Kidney (tissue), 22 donors: ENCODE measurements at places on chromosomes 4 and X. TPM values are rescaled to one million over a fixed set of nuclear protein-coding genes. Genes with fewer than 3 reads are reported as not detected.

PPARGC1A gene
- 22.8 TPM for polyA plus RNA-seq

LUZP4 gene
- polyA plus RNA-seq = not detected

TLR10 gene
- 0.11 TPM for polyA plus RNA-seq

RHOXF2 gene
- not detected for polyA plus RNA-seq

KLHL5 gene
- polyA plus RNA-seq = 12.2 TPM

FGA gene
- polyA plus RNA-seq = 5.3 TPM

LRCH2 gene
- polyA plus RNA-seq = 0.86 TPM

XAGE2 gene
- polyA plus RNA-seq = not detected

SPARCL1 gene
- 87.4 TPM for polyA plus RNA-seq

RENBP gene
- polyA plus RNA-seq = 78.2 TPM

SCML2 gene
- polyA plus RNA-seq = 1.3 TPM

DMD gene
- 4.2 TPM for polyA plus RNA-seq

PNCK gene
- 5.5 TPM for polyA plus RNA-seq

SPANXC gene
- not detected for polyA plus RNA-seq

SPACA5B gene
- not detected for polyA plus RNA-seq

MEPE gene
- not detected for polyA plus RNA-seq

DNA sequence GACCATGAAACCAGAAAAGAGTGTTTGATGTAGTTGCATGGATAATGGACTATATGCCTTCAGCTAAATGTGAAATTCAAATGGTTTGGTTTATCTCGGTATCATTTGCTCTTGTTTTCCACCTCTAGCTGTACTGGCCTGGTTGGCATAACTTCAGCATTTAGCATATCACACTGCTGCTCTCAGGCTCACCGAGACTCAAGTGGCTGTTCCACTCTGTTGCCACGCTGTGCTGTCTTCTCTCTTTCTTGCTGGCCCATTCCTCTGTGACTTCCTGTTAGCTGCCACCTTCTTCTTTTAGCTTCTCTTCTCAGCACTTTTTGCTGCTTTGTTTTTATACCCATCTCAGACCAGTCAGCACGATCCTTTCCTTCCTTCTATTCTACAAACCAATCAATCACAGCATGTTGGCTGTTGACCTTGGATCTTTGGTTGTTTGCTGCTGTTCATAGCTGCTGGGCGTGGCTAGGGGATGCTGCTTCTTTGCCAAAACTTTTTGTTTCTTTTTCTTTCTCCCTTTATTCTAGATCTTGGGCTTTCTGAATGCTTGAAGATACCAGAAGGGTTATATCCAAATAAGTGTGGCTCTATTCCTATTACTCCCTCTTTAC is 24.0 kb downstream of the INTS6L start:
- no peak for DNase-seq

GRCh38 chr4:79181190-79181589 is 144.7 kb downstream of the NAA11 start:
- DNase-seq = no peak

GRCh38 chr4:38686682-38687081 is 22.7 kb downstream of the KLF3 start:
- peak; percentile 39 for DNase-seq

DNA sequence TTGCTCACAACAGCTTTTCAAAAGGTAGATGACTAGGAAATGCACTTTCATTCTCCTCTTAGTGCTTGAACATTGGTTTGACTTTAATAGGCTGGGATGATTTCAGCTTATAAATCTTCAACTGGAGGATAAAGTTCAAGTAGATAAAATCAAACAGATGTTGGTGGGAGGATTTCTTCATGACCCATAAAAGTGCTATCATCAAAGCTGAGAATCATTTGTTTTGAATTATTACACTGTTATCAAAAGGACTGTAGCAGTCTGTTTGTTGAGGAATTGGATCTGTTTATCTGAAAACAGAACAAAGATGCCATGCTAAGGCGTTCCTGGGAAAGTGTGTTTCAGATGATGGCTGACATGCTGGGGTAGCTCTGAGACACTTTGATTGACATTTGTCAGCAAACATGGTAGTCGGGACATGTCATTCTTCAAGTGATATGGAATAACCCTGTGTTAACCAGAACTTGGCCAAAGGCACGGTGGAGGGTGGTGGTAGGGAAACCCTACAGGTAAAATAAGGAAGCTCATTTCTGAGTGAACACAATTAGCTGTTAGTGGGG is 304.0 kb upstream of the PITX2 start:
- DNase-seq = peak; percentile 13

GRCh38 chr4:185039508-185040273 is 21.4 kb downstream of the HELT start:
- peak; percentile 54 for DNase-seq

GRCh38 chrX:112688242-112688641 is 8.5 kb upstream of the LHFPL1 start:
- no peak for DNase-seq

DNA sequence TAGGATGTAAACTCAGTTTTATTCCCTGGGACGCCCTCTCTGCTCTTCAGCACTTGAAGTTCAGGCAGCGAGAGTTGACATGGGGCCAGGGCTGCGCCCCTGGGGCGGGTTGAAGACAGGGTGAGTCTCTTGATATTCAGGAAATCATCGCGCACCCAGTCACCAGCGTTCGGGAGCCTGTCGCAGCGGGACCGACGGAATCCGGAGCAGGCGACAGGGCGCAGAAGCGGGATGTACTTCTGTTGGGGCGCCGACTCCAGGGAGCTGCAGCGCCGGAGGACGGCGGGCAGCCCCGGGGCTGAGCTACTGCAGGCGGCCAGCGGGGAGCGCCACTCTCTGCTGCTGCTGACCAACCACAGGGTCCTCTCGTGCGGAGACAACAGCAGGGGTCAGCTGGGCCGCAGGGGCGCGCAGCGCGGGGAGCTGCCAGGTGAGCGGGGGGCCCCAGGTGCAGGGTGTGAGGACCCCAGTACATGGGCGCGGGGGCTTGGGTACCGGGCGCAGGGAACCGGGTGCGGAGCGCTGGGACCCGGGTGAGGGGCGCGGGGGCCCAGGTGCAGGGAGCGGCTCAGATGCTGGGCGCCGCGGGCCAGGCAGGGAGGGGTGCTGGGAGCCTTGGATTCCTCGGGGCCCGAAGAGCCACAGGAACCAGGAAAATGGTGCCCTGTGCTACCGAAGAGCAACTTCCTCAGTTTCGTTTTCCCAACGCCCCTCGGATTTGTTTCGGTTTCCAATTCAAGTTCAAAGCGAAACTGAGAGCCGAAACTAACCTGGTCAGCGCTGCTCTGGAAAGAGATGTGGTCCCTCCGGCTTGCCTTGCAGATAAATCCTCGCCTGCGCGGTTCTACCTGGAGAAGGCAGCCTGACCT is at the start of gene HERC6:
Gene HERC6, plus strand, starts transcription at position 162 of the 869 bp plus-strand sequence. Its CDS starts 70 bp downstream, at position 232.
- DNase-seq = peak; percentile 85

- DNase-seq = no peak
Observed at GRCh38 chr4:1559896-1560650, 124.0 kb downstream of the FAM53A start.

- no peak for DNase-seq
Observed at GRCh38 chr4:31108762-31109161, 388.6 kb downstream of the PCDH7 start.

DNA sequence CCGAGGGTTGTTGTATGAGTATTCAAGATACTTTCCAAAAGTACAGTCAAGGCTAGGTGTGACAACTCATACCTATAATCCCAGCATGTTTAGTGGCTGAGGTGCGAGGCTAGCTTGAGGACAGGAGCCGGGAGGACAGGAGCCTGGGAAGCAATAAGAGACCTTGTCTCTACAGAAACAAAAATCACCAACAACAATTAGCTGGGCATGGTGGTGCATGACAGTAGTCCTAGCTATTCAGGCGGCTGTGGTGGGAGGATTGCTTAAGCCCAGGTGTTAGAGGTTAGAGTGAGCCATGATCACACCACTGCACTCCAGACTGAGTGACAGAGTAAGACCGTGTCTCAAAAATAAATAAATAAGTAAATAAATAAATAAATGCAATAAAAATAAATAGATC is 91.6 kb downstream of the TLL1 start:
- no peak for DNase-seq

DNA sequence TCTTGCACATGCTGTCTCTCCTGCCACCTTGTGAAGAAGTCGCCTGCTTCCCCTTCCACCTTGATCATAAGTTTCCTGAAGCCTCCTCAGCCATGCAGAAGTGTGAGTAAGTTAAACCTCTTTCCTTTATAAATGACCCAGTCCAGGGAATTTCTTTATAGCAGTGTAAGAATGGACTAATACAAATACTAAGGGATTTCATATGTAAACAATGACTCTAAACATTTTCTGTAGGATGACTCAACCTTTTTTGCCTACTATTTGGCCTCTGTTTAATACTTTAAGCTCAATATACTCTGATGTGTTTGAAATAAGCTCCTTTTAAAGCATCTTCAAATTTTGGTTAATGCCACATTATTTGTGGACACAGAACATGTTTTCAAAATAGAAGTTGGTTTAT is 813.5 kb upstream of the SLIT2 start:
- no peak for DNase-seq

GRCh38 chr4:20251796-20252655 is at the start of gene SLIT2:
Gene SLIT2, plus strand, starts transcription at chr4:20251905. Its CDS starts 1,911 bp downstream, at chr4:20253816.
- peak; percentile 92 for DNase-seq

DNA sequence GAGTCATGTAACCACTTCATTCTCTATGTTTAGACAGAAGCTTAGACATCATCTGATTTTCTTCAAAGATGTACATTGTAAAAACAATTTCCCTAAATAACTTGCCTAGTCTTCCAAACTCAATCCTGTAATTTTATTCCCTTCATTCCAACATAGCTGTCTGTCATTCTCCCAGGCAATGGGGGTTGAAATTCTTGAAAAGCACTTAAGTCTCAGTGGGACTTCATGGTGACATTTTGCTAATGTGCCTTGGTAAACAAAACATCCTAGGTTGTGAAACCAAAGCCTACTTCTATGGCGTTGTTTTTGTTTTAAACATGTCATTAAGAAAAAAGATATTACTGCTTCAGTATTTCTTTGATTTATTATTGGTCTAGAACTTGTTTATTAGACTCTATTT is 122.0 kb upstream of the NRK start:
- no peak for DNase-seq

DNA sequence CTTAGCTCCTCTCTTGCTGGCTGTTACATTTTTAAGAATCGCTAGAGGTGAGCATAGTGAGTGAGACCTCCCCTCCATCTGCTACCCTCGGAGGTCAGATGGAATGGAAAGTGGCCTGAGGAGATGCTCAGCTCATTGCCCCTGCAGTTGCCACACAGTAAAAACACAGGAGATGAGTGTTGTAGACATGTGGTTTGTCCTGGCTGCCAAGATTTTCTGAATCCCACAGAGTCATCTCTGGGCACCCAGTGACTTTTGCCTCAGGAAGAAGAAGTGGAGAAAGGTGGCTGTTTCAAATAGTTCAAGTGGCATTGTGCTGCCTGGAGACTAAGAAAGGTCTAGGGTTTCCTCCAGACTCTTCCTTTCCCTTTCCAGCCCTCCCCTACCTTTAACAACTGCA is 271.0 kb downstream of the STK32B start:
- DNase-seq = no peak

- DNase-seq = no peak
Observed at GRCh38 chr4:3244002-3244401, 5.0 kb upstream of the MSANTD1 start.

GRCh38 chrX:39492497-39493162 is 605.1 kb downstream of the BCOR start:
- no peak for DNase-seq

DNA sequence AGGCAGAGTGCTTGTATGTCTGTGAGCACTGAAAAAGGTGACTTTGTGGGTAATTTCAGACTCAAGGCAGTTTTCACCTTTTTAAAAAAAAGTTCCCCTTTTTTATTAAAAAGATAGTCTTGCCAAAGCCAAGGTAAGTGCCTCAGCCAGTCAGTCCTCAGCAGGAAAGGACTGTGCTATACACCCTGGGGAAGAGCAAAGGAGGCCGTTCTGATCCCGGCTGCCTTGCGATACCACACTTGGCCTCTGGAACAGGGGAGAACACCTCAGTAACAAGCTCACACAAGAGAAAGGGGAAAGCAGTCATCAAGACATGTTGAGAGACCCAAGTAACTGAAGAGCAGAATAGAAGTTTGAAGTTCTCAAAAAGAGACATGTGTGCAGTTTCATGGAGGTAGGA is 541.7 kb downstream of the BCOR start:
- DNase-seq = no peak

GRCh38 chr4:17613761-17614415 is 553 bp upstream of the MED28 start:
- peak; percentile 34 for DNase-seq

- no peak for DNase-seq
Observed at GRCh38 chr4:54400802-54401201, 171.7 kb downstream of the PDGFRA start.

DNA sequence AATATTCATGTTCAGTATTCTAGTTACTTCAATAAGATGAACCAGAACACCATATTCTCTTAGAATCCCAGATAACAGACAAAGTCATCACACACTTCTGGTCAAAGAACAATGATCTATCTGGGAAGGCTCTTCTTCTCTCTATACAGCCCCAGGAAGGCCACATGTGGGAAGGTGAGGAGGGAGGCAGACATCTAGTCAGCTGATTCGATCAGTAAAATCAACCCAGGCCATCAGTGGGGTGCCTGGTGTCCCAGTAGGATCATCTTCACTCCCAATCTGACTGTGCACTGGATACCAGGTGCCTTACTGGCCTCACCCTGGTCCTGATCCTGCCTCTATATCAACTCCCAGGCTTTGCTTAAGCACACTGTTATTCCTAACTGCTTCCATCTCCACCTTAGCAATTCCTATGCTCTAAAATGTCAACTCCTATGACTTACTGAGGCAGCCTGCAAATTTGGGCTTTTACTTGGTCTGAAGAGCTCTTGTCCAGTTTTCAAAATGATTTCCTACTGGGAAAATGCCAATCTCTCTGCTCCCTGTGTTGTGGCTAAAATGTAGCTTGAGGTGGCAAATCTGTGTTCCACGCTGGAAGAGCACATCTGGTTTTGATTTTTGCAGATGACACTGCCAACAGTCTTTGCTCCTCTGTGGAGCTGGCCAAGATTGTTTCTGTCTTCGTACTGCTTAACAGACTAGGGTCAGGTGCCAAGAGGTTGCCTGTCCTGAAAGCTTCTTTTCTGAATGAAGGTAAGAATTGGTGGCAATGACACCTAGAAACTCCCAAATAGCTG is 128.7 kb downstream of the MGST2 start:
- DNase-seq = no peak

DNA sequence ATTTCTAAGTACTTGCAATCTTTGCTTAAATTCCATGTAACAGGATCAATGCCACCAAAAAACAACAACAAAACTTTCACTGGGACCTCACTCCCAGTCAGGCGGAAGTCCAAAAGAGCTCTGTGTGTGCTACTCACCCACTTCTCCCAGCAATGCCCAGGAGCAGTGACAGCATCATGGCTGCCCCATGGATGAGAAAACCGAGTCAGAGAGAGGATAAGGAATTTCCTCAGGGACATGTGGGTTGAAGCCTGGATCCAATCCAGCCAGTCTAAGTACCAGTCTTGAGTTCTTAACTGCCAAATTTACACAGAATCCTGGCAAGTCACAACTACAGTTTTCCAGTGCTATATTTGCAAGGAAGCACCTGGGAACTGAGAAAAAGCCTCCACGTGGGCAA is 64.5 kb downstream of the STX18 start:
- DNase-seq = no peak

GRCh38 chrX:124475358-124475757 is 129.0 kb downstream of the SH2D1A start:
- no peak for DNase-seq
